B cell (primary cell): ENCODE measurements at places on chromosomes 4 and X. TPM values are rescaled to one million over a fixed set of nuclear protein-coding genes. Genes with fewer than 3 reads are reported as not detected.

DNA sequence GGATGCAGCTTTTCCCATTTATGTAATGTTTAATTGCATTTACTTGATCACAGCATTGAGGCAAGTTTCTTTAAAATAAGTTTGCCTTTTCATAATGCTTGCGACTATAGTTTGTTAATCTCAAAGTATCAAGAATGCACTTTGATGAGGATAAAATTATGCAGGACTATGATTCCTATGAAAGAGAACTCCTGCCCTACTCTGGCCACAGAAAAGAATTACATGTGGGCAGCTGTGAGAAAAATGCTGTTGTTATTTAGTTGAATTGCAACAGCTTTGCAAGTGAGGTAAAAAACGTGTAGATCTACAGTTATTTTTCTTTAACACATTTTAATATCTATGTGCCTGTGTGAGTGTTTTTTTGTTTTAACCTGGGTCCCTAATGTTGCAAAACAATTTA is 12.5 kb upstream of the OSTC start:
- no peak for DNase-seq

DNA sequence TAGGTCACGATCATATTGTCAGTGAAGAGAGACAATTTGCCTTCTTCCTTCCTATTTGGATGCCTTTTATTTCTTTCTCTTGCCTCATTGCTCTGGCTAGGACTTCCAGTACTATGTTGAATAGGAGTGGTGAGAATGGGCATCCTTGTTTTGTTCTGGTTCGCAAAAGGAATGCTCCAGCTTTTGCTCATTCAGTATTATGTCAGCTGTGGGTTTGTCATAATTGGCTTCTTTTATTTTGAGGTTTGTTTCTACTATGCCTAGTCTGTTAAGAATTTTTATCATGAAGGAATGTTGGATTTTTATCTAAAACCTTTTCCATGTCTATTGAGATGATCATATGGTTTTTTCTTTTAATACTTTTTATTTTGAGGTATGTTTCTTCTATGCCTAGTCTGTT is 152.3 kb upstream of the MAD2L1 start:
- no peak for DNase-seq

DNA sequence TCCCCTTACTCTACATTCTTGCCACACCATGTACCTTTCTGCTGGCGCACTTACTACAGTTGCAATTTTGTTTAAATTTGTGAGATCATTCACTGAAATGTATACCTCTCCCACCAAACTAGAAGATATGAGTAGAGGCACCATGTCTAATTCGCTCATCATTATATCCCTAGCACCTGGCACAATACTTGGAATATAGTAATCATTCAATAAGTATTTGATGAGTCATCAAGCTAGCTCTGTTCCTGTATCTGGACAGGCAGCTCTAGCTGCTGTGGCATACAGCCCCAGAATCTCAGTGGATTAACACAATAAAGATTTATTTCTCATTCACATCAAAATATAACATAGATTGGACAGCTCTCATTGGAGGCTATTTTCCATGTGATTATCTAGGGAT is 245.9 kb downstream of the IDS start:
- no peak for DNase-seq

DNA sequence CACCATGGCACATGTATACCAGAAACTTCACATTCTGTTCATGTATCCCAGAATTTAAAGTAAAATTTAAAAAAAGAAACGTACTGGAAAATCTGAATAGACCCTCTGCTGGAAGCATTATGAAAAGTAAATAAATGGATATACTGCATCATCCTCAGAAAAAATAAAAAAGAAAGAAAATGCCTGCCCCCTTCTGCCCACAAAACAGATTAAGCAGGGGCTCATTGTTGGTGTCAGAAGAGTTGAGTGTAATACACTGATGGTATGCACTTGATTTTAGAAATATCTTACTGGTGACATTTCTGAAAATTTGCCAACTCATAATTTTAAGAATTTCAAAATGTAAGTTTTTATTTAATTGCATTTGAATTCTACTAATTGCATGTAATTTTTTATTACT is 77.8 kb downstream of the LRP2BP start:
- no peak for DNase-seq

DNA sequence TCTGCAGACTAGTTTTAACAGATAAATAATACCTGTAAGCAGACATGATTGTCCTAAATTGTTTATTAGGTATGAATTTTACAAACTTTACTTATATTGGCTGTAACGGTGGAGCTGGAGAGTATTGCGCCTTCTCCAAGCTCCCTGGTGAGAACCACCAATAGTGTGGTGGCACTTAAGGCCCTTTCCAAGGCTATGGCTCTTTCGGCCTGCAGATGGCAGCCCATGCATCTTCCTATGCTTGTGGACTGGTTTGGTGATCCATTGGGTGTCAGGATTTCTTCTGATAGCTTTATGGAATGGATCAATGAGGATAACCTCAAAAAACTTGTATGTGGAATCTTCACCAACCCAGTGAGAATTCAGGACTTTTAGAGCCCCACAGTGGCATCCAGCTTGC is 7.8 kb downstream of the LARP1B start:
- no peak for DNase-seq

- DNase-seq: no peak
Observed at GRCh38 chr4:78370631-78371372, 180.8 kb upstream of the ANXA3 start.

GRCh38 chrX:14496674-14497073 is 32.7 kb upstream of the GLRA2 start:
- peak; percentile 2 for DNase-seq

- DNase-seq: no peak
Observed at GRCh38 chrX:20529301-20529700, 262.6 kb upstream of the RPS6KA3 start.

DNA sequence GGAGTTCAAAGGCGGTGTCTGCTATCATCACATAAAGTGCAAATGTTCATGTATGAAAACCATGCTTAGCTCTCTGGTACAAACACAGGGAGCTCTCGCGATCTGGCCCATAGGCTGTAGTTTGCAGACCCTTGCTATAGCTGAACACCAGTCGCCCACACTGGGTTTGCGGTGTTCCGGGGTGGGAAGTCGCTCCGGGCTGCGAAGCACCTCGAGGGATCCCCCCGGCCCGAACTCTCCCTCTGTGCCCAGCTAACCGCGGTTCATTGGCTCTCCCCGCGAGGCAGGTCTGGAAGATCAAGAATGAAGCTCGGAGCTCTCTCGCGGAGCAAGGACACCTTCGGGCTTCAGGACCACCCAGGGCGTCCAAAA is 341 bp upstream of the PRPS2 start:
- no peak for DNase-seq

DNA sequence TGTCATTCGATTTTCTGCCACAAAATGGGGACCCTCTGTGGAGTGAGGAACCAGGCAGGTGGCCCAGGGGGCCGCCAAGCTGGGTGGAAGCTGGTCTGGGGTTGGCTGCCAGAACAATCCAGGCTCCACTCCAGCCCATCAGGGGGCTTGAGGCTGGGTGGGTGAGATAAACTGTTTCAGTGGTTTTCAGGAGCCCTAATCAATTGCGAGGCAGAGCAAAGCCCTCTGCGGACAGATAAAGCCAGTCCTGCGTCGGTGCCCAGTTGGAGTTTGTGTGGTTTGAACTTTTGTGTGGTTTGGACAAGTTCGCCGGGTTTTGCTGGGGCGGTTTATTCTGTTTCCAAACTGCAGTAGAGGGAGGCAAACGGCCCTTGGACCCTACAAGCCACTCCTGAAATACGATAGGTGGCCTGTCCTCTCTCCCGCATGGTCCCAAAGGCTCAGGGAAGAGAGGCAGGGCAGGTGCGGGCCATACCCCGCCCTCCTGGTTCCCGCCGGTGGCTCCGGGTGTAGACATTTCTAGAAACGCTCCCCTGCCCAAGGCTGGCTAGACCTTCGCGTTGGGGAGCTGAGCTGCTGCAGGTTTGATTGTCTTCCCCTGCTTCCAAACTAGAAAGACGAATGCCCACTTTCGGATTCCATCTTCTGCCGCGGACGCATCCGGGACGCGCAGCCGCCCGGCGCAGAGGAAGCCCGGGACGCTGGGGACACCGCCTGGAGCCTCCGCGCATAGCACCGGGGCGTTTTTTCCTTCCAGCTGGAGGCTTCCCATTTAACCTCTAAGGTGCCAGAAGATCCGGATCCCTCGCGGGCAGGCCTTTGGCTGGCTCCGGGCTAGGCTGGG is 169.0 kb upstream of the BCOR start:
- peak; percentile 58 for DNase-seq

- DNase-seq: no peak
Observed at GRCh38 chr4:1960170-1960825, 48.5 kb downstream of the NELFA start.

- no peak for DNase-seq
Observed at GRCh38 chr4:1490011-1490653, 83.9 kb upstream of the NKX1-1 start.

DNA sequence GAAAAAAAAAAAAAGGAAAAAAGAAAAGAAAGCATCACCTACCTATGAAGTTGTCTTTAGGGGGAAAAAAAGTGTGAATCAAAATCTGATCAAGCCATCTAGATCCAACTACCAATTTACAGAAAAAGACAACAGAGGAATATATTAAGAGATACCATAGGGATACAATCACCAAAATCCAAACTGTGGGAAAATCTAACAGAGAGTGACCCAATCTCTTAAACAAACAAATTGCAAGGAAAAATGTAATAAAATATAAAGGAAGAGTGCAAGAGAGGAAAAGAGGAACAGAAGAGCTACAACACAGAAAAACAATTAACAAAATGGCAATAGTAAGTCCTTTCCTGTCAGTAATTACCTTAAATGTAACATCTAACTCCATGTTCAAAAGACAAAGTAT is 19.0 kb downstream of the THOC2 start:
- DNase-seq: no peak

- DNase-seq: no peak
Observed at GRCh38 chr4:125123570-125124109, 191.1 kb upstream of the FAT4 start.

- no peak for DNase-seq
Observed at GRCh38 chr4:138338840-138339239, 96.7 kb upstream of the SLC7A11 start.

- no peak for DNase-seq
Observed at GRCh38 chr4:4847011-4847410, 12.5 kb upstream of the MSX1 start.

DNA sequence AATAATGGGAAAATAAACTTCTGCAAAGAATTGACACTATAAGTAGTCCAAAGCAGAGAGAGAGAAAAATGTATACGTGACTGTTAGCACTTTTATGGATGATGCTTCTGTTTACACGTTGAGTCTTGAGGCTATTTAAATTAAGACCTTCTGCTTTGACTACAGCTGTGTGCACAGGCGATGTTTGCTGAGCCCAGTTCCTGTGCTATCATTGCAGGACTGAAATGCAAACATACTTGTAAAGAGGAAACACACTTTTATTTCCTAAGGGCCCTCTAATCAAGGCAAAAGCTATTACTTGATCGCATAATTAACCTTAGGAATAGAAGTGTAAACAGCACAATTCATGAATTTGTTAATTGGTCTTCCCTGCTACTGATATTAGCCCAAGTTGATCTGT is 226.9 kb downstream of the FBXW7 start:
- DNase-seq: no peak

DNA sequence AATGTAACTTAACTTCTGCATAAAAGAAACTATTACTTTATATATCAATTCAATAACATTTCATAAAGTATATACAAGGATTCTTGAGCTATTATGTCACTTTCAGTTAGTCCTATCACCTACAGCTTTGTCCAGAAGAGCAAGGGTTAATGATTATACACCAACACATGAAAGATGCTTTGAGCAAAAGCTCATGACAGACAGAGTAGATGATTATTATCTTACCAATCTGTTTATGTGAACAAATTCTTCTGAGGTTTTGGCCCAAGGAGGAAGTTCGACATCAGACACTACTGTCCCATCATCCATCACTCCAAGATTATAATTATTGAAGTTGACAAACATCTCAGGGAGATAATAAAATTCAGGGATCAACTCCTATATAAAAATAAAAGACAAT is 166.7 kb upstream of the MAB21L2 start:
- no peak for DNase-seq

DNA sequence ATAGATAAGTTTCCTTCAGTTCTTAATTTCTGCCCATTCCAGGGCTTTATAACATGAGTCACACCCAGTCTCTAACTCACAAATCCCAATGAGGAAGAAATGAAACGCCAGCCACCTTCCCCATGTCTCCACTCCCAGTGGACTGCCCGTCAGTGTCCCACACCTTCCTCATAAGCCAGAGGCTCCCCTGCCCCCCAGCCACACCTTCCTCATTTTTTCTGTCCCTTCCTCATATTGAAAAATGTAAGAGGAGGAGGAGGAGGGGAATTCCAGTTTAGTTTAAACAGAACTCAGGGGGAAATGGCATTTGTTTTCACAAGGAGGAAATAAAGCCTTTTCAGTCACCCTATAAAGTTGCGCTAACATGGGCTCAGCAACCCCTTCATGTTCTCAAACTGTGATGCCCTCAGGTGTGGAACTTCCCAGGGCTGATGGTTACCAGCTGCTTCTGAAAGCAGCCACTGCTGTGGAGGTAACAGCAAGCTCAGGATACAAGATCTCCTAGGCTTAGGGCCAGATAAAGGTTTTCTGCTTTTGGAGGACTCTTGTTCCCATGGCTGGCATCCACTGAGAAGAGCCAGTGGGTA is 97.8 kb downstream of the PARM1 start:
- peak; percentile 33 for DNase-seq

GRCh38 chrX:72609313-72609712 is 36.7 kb upstream of the HDAC8 start:
- no peak for DNase-seq

GRCh38 chr4:64721106-64721505 is 311.9 kb upstream of the TECRL start:
- no peak for DNase-seq

- DNase-seq: no peak
Observed at GRCh38 chr4:19002170-19002569, 980.6 kb upstream of the LCORL start.

- peak; percentile 39 for DNase-seq
Observed at GRCh38 chr4:112509243-112510141, 6.5 kb downstream of the NEUROG2 start.

NALF2 gene
- total RNA-seq: not detected in 2 replicates

CCDC110 gene
- 1.6 and 2.3 TPM in 2 replicates for total RNA-seq

F8A2 gene
- not detected in 2 replicates for total RNA-seq

FGF13 gene
- not detected in 2 replicates for total RNA-seq

OPHN1 gene
- total RNA-seq: 0.15 and 0.17 TPM in 2 replicates

ELMOD2 gene
- total RNA-seq: 23.4 and 25.3 TPM in 2 replicates

POU3F4 gene
- not detected in 2 replicates for total RNA-seq

EGFL6 gene
- not detected in 2 replicates for total RNA-seq

ELF4 gene
- total RNA-seq: 26.3 and 26.5 TPM in 2 replicates

PRR32 gene
- not detected in 2 replicates for total RNA-seq

RHOXF2B gene
- total RNA-seq: not detected in 2 replicates

MID2 gene
- total RNA-seq: 4.2 and 5.8 TPM in 2 replicates

GUCY1A1 gene
- 0.10 and 0.25 TPM in 2 replicates for total RNA-seq
